Kidney epithelial cell (primary cell): ENCODE measurements at places on chromosomes 2 and 18. TPM values are rescaled to one million over a fixed set of nuclear protein-coding genes. Genes with fewer than 3 reads are reported as not detected.

PRSS56 gene
- total RNA-seq = not detected in 2 replicates

SKA1 gene
- total RNA-seq = 4.1 and 5.1 TPM in 2 replicates

SLC9A4 gene
- total RNA-seq = 2.2 and 3.2 TPM in 2 replicates

POTEJ gene
- total RNA-seq = not detected in 2 replicates

GTF2A1L gene
- 0.67 TPM in 1 of 2 replicates, not detected in the other for total RNA-seq

TMEM178A gene
- total RNA-seq = 1.7 and 2.8 TPM in 2 replicates

DUSP19 gene
- total RNA-seq = 0.58 and 1.0 TPM in 2 replicates

SERPINB12 gene
- total RNA-seq = not detected in 2 replicates

GRCh38 chr2:18413676-18414396, 146.6 kb downstream of the RDH14 start:
- peak; percentile 58 for DNase-seq

- peak; percentile 69 for DNase-seq
These were observed 63.0 kb upstream of the MSH2 start for GRCh38 chr2:47339745-47340541.

DNA sequence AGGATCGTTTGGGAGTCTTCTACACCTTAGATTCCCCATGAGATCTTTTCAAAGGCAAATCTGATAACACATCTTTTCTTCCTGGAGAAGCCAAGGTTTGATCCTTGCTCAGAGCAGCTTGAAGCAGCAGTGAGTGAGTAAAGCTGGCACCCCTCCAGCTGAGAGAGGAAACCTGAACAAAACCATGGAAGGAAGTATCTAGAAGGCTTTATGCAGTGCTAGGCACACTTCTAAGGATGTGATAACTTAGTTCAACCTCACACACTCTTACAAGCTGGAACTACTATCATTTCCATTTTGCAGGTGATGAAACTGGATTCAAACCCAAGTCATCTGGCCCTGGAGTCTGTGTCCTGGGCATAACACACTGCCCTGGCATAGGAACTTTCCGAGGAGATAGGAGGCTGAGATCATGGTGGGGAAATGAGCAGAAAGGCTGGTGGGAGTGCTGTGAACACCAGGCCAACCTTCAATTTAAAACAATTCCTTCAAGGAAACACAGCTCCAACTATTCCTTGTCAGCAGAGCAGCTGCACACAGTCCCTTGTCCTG, 71.2 kb downstream of the CTAGE1 start:
- peak; percentile 42 for DNase-seq

DNA sequence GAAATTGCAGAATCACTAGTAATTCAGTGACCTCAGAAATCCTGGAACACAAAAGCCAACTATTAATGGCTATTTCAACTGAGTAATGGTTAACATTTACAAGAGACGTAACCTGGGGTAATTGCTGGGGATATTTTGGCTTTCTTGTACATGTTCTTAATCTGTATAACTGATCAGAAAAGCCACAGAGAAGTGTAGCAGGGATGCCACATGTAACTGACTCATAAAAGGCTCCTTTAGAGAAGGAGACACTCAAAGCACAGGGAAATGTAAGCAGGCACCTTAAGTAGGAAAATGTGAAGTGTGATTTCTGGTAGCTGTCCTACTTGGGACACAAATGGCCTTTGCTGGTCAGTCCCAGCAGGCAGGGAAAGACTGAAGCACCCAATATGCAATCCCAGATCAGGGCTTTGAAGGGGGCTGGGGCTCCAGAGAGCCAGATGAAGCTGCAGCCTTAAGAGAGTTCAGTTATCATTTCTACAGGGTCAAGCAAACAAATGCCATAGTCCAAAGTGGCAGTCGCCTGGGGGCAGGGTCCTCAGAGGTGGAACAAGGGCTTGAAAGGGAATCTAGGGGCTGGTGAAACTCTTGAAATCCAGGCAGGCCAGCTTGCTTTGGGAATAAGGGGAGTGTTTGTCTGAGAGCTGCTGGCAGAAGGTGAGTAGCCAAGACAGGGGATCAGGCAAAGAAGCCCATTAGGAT, 7.2 kb upstream of the SPOPL start:
- DNase-seq = no peak

GRCh38 chr2:238505119-238505891, 78.6 kb downstream of the ASB1 start:
- DNase-seq = no peak

DNA sequence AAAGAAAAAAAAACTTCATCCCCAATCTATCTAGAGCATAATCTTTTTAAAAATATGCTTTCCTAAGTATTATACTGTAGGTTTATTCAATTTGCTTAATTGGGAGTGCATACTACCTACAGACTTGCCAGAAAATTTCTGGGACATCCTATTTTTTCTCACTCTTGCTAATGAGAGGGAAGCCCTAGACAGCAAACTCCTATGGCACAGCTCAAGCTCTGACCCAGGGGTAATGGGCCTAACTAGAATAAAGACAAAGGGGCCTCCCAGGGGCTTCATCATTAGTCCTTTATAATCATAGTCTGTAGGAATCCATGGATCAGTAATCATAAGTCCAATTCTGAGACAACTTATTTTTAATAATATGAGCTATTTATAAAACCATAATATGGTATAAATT, 142.6 kb upstream of the ITGA4 start:
- DNase-seq = no peak

GRCh38 chr2:197604117-197604860, 71.1 kb downstream of the RFTN2 start:
- no peak for DNase-seq

DNA sequence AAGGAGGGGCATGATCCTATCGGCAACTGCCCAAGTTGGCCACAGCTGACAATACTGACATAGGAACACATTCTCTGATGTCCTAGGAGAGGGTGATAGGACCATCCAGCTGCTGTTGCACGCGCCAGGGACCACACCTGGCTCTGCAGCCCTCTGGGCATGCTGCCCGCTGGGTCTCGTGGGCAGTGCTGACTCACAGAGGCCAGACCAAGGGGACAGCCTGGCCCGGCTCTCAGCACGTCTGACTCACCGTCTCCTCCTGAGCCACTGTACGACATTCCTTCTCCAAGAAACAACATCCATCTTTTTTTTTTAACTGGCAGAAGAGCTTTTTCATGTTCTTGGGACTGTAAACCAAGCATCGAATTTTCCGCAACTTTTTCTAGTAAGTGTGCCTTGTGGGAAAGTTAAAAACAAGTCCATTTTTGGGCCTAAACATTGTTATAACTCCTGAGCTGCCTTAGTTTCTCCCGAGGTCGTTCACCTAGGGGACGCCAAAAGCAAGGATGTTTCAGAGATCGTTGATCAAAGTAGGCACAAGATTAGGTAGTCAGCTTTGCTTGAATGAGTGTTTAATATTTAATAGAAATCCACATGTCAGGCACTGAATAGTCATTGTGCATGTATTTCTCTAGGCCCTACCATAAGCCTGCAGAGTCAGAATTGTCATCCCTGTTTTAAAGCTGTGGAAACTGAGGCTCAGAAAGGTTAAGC, 100.3 kb downstream of the TTC32 start:
- peak; percentile 98 for DNase-seq

GRCh38 chr2:182522972-182523473, 96.2 kb upstream of the PDE1A start:
- no peak for DNase-seq

- no peak for DNase-seq
These were observed 28.2 kb downstream of the HS1BP3 start for GRCh38 chr2:20622731-20623130.

DNA sequence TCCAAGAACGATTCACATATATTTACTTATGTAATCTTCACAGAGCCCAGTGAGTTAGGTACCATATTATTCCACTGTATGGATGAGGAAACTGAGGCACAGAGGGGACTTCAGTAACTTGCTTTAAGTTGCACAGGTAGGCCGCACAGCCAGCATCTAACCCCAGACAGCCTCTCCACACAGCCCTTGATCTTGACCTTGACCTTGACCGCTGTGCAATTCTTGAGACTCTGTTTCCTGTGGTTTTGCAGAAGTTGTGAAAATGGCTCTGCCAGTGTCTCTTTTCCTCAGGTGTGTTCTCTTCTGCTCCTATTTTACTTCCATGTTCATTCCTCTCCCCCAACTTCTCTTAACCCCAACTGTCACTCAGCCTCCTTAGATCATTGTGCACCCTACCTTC, 206.5 kb downstream of the SOX11 start:
- no peak for DNase-seq

DNA sequence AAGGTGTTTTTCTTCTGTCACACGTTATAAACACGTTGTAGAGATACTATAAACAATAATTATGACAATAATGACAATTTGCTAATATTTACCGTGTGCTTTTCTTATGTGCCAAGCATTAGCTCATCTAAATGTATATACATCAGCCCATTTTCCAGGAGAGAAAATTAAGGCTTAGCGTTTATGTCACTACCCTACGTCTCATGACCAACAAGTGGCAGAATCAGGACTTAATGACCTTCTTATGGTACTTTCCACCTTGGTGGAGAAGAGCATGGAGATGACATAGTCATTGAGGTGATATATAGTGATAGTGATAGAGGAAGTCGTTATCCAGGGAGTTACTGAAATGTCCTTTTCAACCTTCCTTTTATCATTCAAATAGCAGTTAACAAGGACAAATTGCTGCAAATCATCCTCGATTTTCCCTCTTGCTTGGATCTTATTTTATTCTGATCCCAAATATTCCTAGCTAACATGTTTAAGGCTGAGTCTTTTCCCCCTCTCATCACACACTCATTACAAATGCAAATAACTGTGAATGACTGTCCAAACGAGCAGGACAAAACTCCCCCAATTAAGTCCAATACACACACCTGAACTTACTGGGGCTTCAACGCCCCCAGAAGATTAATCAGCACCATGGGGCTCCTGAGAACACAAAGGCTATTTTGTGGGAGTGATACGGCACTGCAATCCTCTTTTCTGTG, 27.3 kb downstream of the SPRED2 start:
- DNase-seq = no peak
